T-helper 2 cell treated with Interferon-gamma antibody and Interleukin-4, amounts not matched to agents 100 ng/mL and 5 ng/mL, for 36 hours (primary cell): ENCODE measurements at places on chromosomes 16 and 17. TPM values are rescaled to one million over a fixed set of nuclear protein-coding genes. Genes with fewer than 3 reads are reported as not detected.

Gene CYTH1
- total RNA-seq: 182 and 185 TPM in 2 replicates

Gene DNAI2
- 0.36 and 0.50 TPM in 2 replicates for total RNA-seq

Gene TMIGD1
- not detected in 2 replicates for total RNA-seq

Gene CLEC19A
- not detected in 2 replicates for total RNA-seq

Gene CHAD
- total RNA-seq: not detected in 2 replicates

Gene GCGR
- total RNA-seq: 0.07 TPM in 1 of 2 replicates, not detected in the other

Gene RDM1
- total RNA-seq: 7.2 and 7.5 TPM in 2 replicates

Gene ACSF2
- total RNA-seq: 27.3 and 29.5 TPM in 2 replicates

Gene CD300A
- 32.8 and 36.5 TPM in 2 replicates for total RNA-seq

Gene PRKCB
- 71.8 and 71.9 TPM in 2 replicates for total RNA-seq

Gene CIAO3
- 35.4 and 37.6 TPM in 2 replicates for total RNA-seq

Gene CCL3
- total RNA-seq: 9.2 and 10.1 TPM in 2 replicates

Gene TBC1D3I
- total RNA-seq: 0.77 and 0.84 TPM in 2 replicates

Gene LRRC37A2
- total RNA-seq: 9.6 and 10.1 TPM in 2 replicates

Gene SLC13A2
- total RNA-seq: not detected in 2 replicates

Gene ABCA9
- 0.27 and 0.57 TPM in 2 replicates for total RNA-seq

Gene FAHD1
- total RNA-seq: 10.5 and 11.6 TPM in 2 replicates

Gene TMEM235
- total RNA-seq: not detected in 2 replicates

Gene ANKRD40CL
- not detected in 2 replicates for total RNA-seq

Gene CD300LB
- not detected in 2 replicates for total RNA-seq

Gene TBX2
- 0.05 TPM in 1 of 2 replicates, not detected in the other for total RNA-seq

Gene SMCR8
- 25.5 and 25.6 TPM in 2 replicates for total RNA-seq

Gene G6PC1
- not detected in 2 replicates for total RNA-seq
